ENCODE measurements at places on chromosomes 4 and X. TPM values are rescaled to one million over a fixed set of nuclear protein-coding genes. Genes with fewer than 3 reads are reported as not detected.

- DNase-seq = no peak
Observed at GRCh38 chrX:110222497-110223257, 95.2 kb downstream of the AMMECR1 start.

DNA sequence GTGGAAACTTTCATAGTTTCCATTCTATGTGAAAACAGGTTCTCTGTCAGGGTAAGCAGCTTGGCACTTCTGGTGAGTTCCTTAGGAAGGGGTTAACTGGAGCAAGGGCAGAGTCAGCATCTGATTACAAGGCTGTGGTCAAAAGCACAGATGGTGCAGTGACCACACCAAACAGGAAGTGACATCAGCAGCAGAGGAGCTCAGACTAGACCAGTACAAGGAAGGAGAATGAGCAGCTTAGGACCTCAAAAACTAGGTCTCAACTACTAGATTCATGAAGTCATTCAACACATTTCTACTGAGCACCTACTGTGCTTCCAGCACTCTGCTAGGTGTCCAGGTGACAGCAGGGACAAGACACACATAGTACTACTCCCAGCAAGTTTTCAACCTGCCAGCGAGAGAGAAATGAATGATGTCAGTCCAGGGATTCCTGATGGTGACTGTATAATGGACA is 130.2 kb downstream of the AMELX start:
- DNase-seq = peak; percentile 22

The GABRG1 gene
- 2.1 TPM for total RNA-seq

DNA sequence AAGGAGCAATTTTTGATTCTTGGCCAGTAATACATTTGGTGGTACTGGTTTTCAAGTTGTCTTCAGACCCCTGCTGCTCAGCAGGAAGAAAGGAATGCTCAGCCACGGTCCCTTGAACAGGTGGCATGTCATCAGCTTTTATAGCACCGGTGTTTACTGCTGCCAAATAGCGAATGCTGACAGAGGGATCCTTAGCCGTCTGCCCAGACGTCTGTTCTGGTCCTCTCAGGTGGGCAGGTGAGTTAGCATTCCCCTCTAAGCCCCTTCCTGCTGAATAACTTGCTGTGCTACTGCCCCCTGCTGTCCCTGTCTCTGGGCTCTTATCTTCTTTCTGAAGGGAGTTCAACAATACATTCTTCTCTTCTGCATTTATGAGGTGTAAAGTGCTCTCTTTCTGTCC is 28.4 kb downstream of the BOD1L1 start:
- no peak for DNase-seq

DNA sequence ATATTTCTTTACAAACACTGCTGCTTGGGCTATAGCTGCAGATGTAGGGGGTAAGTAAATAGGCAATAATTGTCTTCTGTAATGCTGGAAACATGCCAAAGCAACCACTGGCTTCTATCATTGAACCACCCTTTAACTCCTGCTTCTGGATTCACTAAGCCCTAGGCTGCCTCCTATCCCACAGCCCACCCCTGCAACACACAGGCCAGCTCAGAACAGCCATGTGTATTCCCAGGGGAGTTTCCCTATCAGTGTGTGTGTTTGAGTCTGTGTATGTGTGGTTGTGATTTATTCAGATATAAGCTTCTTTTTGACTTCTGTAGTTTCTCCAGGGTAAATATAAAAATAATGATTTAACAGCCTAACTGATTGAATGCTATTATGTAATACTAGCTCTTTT is 291.3 kb downstream of the PCDH10 start:
- no peak for DNase-seq
